ENCODE measurements at places on chromosomes 1 and 21. TPM values are rescaled to one million over a fixed set of nuclear protein-coding genes. Genes with fewer than 3 reads are reported as not detected.

Gene TCP10L
- total RNA-seq = 2.2 TPM

Gene MTOR
- 68.6 TPM for total RNA-seq

Gene BOLA1
- total RNA-seq = 10.1 TPM

Gene AGTRAP
- total RNA-seq = 36.9 TPM

Gene TSTD1
- total RNA-seq = 6.7 TPM

Gene KCNT2
- total RNA-seq = 12.6 TPM

Gene EPHX1
- 15.4 TPM for total RNA-seq

Gene EFNA1
- total RNA-seq = 0.50 TPM

Gene BPNT1
- total RNA-seq = 21.1 TPM

Gene KCNK2
- total RNA-seq = 5.0 TPM

Gene ANKRD65
- total RNA-seq = 0.89 TPM

Gene FNDC5
- 28.7 TPM for total RNA-seq

Gene TENT5C
- total RNA-seq = 1.3 TPM

Gene CLIC6
- total RNA-seq = 0.25 TPM

Gene FCRL2
- total RNA-seq = not detected

- no peak for DNase-seq
Measured at GRCh38 chr1:51922040-51922439, 43.5 kb upstream of the NRDC start.

GRCh38 chr21:43842742-43843141 lies 22.3 kb upstream of the AGPAT3 start:
- no peak for DNase-seq

- DNase-seq = no peak
Measured at GRCh38 chr1:228030451-228031201, 23.8 kb downstream of the WNT3A start.

- no peak for DNase-seq
Measured at GRCh38 chr1:97073936-97074335, 352.4 kb downstream of the PTBP2 start.

GRCh38 chr21:26715878-26716506 lies 129.2 kb downstream of the ADAMTS1 start:
- peak; percentile 53 for DNase-seq

DNA sequence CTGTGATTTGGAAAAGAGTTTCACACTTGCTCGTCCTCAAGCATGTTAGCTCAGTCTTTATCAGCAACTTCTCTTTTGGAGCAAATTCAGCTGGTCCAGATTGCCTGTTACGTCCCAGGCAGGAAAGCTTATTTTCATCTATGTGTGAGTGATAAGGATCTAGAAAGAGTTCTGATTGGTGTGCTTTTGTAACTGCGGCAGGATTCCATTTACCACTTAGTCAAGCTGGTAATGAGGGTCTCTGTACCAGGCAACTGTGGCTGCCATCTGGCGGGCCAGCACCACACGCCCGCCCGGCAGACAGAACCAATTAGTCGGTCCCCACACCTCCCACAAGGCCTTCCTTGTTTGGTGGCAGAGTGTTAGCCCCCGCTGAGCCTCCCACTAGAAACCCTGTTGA lies 21.0 kb downstream of the C1orf87 start:
- DNase-seq = no peak

- no peak for DNase-seq
Measured at GRCh38 chr1:61539720-61540462, 185.1 kb downstream of the TM2D1 start.

DNA sequence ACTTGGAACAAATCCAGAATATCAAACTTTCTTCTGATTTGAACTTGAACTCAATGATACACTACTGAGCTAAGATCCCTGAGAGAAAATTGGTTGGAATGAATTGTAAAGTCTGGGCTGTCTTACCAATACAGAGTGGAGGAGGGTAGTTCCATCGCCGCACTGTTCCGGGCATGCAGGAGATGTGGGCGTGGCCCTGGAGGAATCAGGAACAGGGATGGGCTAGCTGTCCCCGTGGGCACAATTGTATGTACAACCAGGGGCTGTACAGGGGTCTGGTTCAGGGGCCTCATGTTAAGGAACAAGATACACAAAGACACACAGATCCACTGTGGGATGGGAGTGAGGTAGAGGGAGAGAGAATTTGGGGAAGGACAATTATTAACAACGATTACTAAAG lies 144.3 kb downstream of the ZSCAN20 start:
- DNase-seq = no peak

- peak; percentile 37 for DNase-seq
Measured at GRCh38 chr1:225427235-225428067, at the start of gene LBR. LBR (minus strand) TSS chr1:225428038; CDS start chr1:225424075, 3,963 bp downstream.

DNA sequence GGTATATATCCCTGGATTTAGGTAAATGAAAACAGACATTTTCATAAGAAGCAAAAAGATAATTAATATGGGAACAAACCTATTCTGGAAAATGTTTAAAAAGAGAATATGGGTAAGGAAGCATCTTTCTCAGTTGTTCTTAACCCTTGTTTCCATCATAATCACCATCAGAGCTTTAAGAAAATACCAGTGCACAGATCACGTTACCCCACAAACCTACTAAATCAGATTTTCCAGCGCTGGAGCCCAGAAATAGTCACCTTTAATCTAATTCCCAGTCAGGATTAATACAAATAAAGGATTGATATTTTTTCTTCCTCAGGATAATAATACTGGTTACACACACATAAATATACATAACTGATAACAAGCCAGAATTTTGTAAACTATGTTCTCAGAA lies 44.6 kb downstream of the PTPRC start:
- no peak for DNase-seq

DNA sequence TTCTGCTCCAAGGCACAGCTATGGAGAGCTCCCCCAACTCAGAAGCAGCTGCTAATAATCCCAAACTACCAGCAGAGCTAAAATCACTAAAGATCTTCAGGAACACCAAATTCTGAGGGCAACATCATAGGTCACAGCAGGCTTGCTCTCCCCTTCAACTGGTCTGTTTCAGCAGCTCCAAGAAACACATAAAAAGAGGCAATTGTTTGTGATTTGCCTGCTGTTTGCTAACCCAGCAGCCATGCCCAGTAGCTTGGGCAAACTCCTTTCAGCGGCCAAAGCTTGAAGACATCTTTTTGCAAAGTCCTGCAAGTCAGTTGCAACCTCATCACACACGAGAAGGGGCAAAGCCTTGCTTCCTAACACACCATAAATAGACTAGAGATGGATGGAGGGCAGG lies 8.9 kb downstream of the ERI3 start:
- no peak for DNase-seq

DNA sequence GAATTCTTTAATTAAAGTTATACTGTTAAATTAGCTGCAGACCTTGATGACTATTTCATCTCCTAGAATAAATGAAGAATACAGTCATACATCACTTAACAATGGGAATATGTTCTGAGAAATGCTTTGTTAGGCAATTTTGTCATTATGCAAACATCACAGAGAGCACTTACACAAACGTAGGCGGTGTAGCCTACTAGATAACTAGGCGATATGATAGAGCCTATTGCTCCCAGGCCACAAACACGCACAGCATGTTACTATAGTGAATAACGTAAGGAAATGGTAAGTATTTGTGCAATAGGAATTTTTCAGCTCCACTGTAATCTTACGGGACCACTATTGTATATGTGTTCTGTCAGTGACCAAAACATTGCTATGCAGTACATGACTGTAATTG lies 37.6 kb upstream of the DESI2 start:
- no peak for DNase-seq

GRCh38 chr1:110050602-110051261 lies 16.3 kb downstream of the STRIP1 start:
- DNase-seq = no peak

DNA sequence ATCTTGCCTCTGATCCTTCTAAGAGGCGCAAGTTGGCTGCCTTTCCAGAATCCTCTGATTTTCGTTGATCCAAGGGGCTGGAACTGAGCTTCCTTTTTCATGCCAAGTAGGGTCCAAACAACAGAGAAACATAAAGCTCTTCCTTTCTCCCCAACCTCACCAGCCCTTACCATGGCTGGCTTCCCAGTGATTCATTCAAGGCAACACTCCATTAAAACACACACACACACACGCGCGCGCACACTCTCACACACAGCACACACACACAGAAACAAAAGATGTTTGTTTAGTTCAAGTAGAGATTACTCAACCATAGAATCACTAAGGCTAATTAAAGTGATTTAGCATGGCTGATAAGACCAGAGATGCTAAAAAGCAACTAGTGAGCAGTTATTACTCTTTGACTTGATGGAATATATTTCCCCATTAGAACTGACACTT lies 13.0 kb upstream of the GUCA2A start:
- no peak for DNase-seq

DNA sequence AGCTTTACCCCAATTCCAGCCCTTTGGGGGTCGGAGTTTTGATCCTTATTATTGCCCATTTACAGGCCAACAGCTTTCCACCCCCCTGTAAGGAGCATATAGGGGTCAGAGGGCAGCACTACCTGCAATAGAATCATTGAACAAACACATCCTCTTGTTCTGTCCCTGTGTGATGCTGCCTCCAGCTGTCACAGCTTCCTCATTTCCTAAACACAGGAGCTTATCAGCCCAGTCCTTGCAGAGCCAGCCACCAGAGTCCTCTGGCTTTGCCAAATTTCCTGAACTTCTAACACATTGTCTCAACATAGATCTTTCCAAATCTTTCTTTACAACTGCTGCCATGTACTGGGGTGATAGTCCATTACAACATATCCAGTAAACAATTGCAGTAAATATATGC lies 32.8 kb upstream of the PTBP2 start:
- DNase-seq = no peak

- no peak for DNase-seq
Measured at GRCh38 chr1:89407360-89407759, 43.5 kb downstream of the GBP6 start.

GRCh38 chr1:83034851-83035250 lies 964.1 kb downstream of the TTLL7 start:
- no peak for DNase-seq

DNA sequence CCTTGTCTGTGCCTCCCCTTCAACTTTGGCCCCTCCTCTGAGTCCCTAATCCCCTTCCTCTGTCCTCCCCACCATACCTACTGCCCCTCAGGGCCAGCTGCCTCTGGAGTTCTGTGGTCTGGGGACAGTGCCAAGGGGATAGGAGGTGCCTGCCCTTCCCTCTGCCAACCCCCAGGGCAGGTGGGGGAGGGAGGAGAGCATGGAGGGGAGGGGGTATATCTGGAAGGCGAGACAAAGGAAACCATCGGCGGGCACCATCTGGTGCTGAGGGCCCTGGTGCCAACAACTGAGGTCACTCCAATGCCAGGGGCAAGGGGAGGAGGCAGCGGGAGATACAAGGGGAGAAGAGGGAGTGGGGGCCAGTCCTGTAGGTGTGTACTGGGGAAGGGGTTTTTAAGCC lies 9.6 kb downstream of the RAB25 start:
- no peak for DNase-seq

- DNase-seq = no peak
Measured at GRCh38 chr1:110307239-110307974, 31.8 kb upstream of the RBM15 start.

DNA sequence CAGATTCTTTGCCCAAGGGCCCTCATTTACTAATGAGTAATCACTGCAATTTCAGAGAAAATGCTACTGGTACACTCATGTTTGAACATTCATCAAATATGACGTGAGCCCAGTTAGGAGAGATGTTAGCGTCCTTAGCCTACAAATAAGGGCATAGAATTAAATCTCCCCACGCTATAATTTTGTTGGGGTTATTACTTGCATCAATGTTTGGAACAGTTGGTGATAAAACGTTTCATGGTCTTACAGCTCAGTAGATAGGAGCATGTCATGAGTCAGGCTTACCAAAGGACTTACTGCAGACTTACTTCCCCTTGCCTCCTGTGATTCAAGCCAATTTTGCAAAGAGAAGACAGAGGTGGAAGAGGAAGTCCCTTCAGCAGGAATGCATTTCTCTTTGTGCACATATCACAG lies 304.0 kb downstream of the KIF26B start:
- DNase-seq = no peak

- DNase-seq = no peak
Measured at GRCh38 chr1:226912587-226913176, 27.4 kb upstream of the COQ8A start.

GRCh38 chr1:112727716-112728115 lies 12.6 kb upstream of the PPM1J start:
- DNase-seq = no peak

DNA sequence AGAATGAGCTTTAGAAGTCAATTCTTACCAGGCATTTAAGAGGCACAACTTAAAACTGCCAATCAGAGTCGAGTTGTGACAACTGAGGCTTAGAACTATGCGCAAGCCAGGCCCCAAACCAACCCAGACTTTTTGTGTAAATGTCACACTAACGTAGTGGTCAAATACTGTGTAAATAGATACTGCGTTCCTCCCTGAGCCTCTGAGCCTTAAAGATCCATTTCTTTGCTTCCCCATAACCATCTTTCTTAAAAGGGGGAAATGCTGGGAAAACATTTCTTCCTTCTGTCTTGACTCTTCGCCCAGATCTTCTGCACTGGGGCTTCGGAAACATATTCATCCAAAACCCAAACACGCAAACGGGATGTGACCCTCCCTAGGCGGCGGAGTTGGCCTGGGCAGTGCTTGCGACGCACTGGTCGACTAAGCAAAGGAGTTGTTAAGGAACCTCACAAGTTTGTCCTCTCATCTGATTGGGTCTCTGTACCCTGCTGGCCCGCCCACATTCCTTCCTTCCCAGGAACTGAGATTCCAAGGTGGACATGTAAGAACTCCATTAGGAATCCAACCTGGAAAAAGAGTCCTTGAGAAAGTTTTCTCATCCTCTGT lies 2.6 kb downstream of the ADAMTS5 start:
- no peak for DNase-seq

DNA sequence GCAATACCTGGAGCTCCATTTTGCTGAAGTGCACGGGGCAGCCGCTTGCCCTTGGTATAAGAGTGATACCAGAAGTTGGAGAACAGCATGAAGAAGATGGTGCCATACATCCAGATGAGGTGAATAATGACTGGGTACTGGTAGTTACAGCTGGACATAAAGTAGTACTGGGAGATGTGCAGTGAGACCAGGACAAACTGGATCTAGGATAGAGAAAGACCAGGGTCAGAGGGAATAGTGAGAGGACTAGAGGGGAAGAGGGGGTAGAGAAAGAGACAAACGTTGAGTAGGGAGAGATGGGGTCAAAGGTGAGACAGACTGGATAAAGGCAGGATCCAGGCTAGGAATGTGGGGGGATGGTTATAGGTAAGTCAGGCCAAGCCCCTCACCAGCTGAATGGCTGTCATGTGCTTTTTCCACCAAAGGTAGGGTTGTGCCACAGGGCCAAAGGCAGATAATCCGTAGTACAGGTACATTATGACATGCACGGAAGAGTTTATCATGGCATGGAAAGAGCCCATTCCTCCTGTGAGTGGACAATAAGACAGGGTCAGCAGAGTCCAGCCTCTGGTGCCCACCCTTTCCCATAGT lies 3.8 kb downstream of the ELOVL1 start:
- no peak for DNase-seq

- DNase-seq = no peak
Measured at GRCh38 chr21:41605178-41605933, 97.4 kb upstream of the TMPRSS2 start.

GRCh38 chr1:57854436-57854835 lies 430.6 kb upstream of the DAB1 start:
- DNase-seq = no peak

DNA sequence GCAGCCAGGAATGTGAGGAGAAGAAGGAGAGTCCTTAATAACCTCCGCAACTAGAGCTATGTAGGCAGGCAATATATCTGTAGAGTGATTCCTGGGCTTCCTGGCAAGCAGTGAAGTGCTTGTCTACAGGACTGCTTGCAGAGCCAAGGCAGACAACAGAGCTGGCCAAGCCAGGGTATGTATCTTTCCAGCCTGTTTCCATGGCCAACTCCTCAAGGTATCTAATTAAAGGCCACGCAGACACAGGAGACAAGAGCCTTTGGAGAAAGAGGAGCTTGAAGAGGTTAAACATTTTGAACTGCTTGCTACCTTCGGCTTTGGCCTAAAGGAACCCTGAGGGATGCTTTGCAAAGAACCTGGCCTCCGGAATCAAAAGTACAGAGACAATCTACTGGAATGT lies 137.4 kb downstream of the PIGK start:
- DNase-seq = no peak

Data from neural crest cell (in vitro differentiated cells).